CD4-positive, alpha-beta T cell treated with Interleukin-4 for 4 hours (primary cell): ENCODE measurements at places on chromosomes 6 and 20.
A peak's percentile ranks its signal among the peaks of the same experiment; 100 is the strongest.

DNA sequence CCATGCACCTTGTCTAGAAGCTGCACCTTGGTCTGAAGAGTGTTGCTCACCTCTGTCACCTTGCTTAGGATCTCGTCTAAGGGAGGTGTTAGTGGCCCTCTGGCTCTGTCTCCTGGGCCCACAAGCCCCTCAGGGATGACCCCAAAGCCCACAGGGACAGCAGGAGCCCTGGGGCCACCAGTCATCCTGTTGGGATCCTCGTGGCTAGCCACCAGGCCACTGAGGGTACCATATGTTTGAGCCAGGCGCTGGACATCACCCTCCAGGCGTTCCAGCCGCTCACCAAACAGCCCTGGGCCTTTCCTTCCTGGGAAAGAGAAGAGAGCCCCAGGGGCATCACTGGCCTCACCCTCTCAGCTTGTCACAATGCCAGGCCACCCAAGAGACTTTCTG is 3.9 kb downstream of the EMILIN3 start:
- DNase-seq = no peak

GRCh38 chr6:15121443-15121842 is 124.4 kb upstream of the JARID2 start:
- no peak for DNase-seq

DNA sequence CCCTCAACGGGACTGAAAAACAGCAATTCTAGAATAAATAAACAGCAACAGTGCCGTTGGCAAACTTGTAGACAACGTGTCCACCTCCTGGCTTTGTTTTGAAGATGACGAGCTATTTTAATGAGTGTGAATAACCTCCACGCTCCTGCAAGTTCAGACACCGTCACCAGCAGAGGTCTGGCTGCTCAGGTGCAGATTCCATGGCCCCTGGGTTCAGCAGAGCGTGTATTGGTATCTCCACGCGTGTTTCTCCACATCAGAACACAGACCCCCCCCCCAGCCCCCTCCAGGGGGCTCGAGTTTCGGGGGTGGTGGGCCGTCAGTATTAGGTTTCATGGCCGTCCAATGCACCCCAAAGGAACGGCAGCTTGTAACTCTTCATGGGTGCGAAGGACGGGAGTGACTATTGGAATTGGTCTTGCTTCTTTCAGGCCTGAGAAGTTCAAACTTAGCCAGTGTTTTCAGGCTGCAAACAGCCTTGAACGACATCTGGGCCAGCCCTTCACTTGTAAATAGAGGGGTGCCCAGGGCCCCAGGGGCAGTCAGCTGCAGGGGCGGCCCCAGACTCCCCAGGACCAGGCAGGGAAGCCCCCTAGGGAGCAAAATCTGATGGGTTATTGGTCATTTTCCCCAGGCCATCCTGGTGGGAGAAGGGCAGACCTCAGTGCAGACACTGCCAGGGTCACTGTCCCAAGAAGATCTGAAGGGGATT is 308.6 kb downstream of the TAF4 start:
- DNase-seq = no peak

- no peak for DNase-seq
Measured at GRCh38 chr6:145327586-145327985, 407.7 kb downstream of the EPM2A start.

DNA sequence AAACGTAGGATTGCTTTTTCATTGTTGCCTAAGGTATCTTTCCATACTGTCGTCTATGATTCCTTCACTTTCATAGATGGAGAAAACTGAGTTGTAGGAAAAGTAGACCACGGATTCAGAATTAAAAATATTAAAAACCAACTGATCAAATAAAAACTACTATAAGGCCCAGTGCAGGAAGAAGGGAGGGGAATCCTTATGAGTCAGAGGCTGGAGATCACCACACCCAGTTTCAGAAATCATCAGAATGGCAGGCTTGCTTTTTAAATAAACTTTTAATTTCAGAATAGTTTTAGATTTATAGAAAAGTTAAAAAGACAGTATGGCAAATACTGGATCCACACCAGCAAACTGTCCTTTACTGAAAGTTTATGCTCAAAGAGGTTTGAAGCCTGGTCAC is 32.0 kb upstream of the POPDC3 start:
- DNase-seq = no peak

DNA sequence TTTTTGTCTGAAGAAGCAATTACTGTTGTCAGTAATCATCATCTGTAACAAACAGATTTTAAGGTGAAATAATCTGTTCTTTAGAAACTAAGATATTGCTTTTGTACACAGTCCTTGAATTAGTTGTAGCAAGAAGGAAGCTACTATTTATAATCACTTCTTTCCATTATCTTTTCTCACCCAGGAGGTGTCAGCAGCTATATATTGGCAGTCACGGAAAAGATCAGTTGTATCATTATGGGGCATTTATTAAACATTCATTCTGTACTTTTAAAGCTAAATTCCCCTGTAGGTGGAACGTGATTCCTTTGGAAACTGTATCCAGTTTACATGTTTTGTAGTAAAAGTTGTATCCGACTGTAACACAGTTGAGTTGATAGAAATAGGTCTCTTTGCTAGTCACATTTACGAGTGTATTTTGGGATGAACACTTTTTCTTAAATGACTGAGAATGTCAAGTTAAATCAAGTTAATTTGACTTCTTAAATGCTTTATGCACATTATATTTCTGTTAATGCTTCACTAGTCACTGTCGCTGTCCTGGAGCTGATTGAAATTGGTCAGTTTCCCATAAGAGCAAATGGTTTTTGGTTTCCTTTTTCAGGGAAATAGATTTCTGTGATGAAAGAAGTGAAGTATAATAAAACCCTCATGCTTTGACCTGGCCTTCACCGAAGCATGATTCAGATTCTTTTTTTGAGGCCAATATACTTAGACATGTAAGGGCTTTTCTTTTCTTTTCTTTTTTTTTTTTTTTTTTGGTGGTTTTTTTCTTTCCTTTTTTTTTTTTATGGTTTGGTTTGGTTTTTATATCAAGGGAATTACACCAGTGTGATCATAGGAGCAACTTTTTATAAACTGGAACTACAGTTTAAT is 5.1 kb downstream of the QKI start:
- no peak for DNase-seq

DNA sequence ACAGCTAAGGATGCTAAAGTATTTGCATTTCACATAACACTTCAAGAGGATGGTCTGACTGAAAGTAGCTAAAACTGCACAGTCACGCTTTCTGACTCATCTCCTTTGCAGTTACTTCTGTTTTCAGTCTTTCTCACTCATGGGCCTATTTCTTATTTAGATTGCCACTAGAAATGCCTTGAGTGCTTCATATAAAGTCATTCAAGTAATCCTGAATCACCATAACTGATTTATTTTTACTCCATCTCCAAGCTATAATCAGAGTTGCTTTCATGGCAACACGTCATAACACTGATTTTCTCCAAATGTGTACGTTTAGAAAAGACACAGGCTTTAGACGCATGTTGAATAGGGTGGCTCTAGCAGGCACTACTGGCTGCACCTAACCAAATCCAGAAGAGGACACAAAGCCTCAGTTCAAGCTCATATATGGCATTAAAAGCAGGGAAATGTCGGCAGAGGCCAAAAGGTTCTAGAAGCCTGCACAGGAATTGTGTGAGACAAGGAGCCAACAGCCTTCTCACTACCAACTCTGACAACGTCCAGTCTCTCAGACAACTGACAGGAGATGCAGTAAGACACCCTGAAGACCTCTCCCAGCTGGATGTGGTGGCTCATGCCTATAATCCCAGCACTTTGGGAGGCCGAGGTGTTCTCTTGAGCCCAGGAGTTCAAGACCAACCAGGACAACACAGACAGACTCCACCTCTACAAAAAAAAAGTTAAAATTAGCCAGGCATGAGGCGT is 64.1 kb upstream of the BEND6 start:
- no peak for DNase-seq

GRCh38 chr6:60643870-60644269 is 1642.2 kb downstream of the KHDRBS2 start:
- DNase-seq = no peak

- DNase-seq = no peak
Measured at GRCh38 chr6:137006056-137006455, 38.7 kb downstream of the IL20RA start.

DNA sequence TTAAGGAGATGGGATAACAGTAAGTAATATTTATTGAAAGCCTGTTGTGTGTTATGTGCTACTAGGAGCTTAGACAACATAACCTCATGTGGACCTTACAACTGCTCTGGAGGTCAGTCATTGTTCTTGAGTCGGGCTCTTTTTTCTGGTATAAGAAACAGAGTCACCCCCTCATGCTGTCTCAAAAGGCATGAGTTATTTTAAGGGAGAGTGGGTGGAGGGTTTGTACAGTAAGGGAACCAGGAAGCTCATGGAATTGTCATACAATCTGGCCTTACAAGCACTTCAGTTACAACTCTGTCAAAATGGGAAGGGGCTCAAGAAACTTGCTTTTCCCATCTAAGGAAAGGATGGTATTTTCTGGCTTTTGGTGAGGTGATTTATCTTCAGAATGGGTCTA is 16.5 kb upstream of the DSE start:
- no peak for DNase-seq

GRCh38 chr6:25954756-25955155 is 7.8 kb upstream of the TRIM38 start:
- DNase-seq = no peak

DNA sequence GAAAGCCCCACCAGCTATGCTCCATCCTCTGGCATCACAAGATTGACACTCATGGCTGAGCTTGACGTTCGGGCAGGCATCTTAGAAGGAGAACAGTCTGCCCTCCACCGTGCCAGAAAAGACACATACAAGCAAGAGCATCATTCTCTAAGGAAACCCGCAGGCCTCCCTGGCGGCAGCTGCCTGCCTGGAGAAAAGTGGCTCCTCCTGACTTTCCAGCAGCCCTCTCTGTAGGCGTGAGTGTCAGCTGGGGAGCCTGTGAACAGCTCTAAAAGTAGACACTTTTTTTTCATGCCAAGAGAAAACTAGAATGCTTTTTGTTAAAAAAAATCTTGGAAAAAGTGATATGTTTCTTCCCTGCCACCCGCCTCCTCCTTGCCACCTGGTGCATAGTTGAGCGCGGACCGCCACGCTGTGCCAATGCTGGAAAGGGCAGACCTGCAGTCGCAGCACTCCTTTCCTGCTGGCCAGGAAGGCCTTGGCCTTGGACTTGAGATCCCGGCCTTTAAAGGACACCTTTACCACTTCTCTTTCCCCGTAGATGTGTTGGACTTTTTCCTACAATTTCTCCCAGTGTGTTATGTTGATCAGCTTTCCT is 29.7 kb upstream of the INSM1 start:
- DNase-seq = no peak

- DNase-seq = no peak
Measured at GRCh38 chr6:160217073-160217472, 41.5 kb downstream of the SLC22A2 start.

DNA sequence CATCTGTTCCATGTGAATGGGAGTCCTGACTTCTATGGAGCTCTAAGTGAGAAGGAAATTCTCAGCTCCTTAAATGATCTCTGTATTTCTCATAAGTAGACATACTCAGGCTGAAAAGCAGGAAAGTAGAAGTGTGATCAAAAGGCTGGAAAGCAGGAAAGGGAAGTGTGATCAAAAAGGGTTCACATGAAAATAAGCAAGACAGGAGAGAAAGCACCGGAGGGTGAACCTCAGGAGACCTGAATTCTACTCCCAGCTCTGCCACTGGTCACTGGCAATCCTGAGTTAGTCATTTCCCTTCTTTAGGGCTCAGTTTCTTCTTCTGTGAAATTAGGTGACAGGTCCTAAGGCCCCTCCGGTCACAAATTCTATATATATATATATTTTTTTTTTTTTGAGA is 55.5 kb upstream of the TRERF1 start:
- DNase-seq = no peak

GRCh38 chr6:98947411-98948292 is at the start of gene FBXL4:
Gene FBXL4, minus strand, starts transcription at chr6:98947946. Its CDS starts 20,958 bp downstream, at chr6:98926988.
- peak; percentile 70 for DNase-seq

- DNase-seq = no peak
Measured at GRCh38 chr20:58268421-58268821, 40.0 kb upstream of the ANKRD60 start.

DNA sequence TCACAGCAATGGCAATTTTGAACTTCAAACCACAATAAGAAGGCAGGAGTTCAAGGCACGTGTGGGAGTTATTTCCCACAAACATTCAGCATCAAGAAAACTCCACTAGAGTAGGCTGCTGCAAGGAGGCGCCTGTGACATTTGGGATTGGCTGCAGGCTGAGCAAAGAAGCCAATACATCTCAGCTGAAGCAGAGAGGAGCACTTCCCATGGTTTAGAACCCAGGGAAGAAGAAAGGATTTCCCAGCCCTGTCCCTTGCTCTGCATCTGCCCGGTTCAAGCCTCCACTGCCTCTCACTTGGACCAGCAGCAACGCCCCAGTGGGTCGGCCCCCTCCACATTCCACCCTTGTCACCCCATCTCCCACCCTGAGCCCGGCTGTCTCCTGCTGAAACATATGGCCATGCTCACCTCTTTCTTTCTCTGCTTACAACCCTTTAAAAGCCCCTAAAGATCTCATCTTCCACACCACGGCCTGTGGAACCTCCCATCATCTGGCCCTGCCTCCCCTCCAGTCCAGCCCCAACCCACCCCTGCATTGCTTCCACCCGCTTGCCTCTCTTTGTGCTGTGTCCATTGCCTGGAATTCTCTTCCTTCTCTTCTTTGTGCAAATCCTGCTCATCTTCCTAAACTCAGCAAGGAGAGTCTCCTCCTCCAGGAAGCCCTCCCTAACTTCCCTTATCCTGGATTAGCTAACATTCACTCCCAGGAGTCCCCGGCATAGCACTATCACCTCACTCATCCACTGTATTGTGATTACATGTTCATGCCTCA is 128.3 kb downstream of the ANKRD60 start:
- DNase-seq = no peak
